Activated T-cell treated with anti-CD3 and anti-CD28 coated beads, Interleukin-2, amount 50 U/mL, for 24 hours (primary cell): ENCODE measurements at places on chromosomes 1 and 21.
A peak's percentile ranks its signal among the peaks of the same experiment; 100 is the strongest.

DNA sequence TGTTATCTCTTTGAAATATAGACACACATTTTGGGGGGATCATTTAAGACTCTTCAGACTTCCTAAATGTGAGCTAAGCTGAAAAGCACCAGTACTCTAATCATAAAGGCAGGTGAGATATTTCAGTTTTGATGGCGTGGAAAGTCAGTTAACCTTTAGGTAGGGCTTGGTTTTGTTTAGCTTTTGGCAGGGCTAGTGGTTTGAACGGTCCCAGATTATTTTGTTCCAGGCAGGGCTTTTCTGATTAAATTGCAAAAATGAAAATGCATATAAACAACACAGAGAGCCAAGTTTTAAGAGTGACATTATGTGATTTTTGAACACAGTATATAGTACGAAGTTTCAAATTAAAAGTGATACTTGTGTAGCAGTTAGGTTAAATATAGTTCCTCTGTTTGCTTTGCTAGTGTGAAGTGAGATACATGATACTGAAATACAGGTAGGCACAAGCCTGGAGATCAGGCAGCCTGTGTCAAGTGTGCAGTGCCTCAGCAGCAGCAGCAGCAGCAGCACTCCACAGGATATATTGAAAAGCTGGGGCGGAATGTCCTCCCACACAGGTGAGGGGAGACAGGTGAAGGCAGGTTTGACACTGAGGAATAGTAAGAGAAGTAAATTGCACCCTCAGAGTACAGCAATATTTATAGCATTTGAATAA lies 47.4 kb downstream of the CAMTA1 start:
- no peak overlapping the region for H3K4me3 ChIP-seq
- no peak overlapping the region for H3K27ac ChIP-seq
- no peaks in the 10 kb centered on the region for H3K27me3 ChIP-seq
- DNase-seq: no peak

- H3K27ac ChIP-seq: no peak overlapping the region
- H3K27me3 ChIP-seq: peaks cover 8% of the 10 kb centered on the region
- no peaks in the 10 kb centered on the region for H3K36me3 ChIP-seq
- peak; percentile 35 for DNase-seq
- H3K4me1 ChIP-seq: no peaks in the 10 kb centered on the region
Measured at GRCh38 chr1:175373786-175374623, 181.4 kb upstream of the KIAA0040 start.

DNA sequence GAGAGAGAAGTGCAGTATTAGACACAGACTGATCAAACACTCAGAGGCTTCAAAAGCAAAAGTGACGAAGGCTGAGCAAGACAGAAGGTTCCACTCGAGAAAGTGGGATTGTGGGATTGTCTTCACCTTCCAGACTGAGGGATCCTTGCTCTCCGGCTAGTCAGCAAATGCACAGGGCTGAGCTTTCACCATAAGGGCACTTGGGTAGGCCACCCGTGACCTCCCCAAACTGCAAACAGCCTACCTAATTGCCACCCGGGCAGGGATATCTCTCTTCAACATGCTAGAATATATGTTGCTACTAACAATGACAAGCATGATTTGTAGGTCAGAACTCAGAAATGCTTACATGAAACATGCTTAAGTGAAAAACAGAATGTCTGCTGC lies 35.3 kb upstream of the RIPK4 start:
- no peak for DNase-seq
- peaks cover 3% of the 10 kb centered on the region for H3K4me1 ChIP-seq
- no peaks in the 10 kb centered on the region for H3K27me3 ChIP-seq
- no peak overlapping the region for H3K27ac ChIP-seq
- H3K4me3 ChIP-seq: no peak overlapping the region

- peak overlapping the region; percentile 92 for H3K4me3 ChIP-seq
- peaks cover 71% of the 10 kb centered on the region for H3K36me3 ChIP-seq
- H3K27me3 ChIP-seq: no peaks in the 10 kb centered on the region
- DNase-seq: no peak
- no peak overlapping the region for H3K27ac ChIP-seq
- H3K4me1 ChIP-seq: peaks cover 59% of the 10 kb centered on the region
Measured at GRCh38 chr1:93082313-93082712, 3.2 kb downstream of the MTF2 start.

GRCh38 chr1:92872719-92873118 lies 40.9 kb downstream of the RPL5 start:
- peaks cover 30% of the 10 kb centered on the region for H3K36me3 ChIP-seq
- no peaks in the 10 kb centered on the region for H3K27me3 ChIP-seq
- no peak overlapping the region for H3K4me3 ChIP-seq
- peaks cover 17% of the 10 kb centered on the region for H3K4me1 ChIP-seq

GRCh38 chr1:97989094-97989680 lies 68.4 kb upstream of the DPYD start:
- H3K4me1 ChIP-seq: peaks cover 2% of the 10 kb centered on the region
- no peak overlapping the region for H3K4me3 ChIP-seq
- DNase-seq: no peak
- H3K36me3 ChIP-seq: no peaks in the 10 kb centered on the region
- H3K27me3 ChIP-seq: peaks cover 3% of the 10 kb centered on the region

GRCh38 chr1:31407029-31407626 lies 5.9 kb upstream of the SERINC2 start:
- H3K27me3 ChIP-seq: peaks cover 32% of the 10 kb centered on the region
- no peak overlapping the region for H3K4me3 ChIP-seq
- DNase-seq: no peak
- H3K4me1 ChIP-seq: no peaks in the 10 kb centered on the region
- no peak overlapping the region for H3K27ac ChIP-seq
- H3K36me3 ChIP-seq: no peaks in the 10 kb centered on the region

DNA sequence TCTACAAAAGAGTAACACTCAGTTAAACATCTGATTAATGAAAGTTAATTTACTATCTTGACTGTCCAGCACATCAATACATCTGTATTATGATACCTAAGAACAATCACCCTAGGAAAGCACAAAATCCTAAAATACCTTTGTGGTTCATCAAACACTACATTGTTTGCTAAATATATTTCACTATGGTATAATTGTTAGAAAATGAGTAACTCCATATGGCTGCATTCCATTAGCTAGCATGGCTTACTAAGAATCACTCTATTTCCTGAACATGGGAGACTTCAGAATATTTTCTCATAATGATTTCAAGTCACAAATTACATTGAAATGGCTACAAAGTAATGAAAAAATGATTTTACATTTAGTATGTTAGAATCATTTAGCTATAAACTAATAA lies 12.5 kb downstream of the TRMT1L start:
- H3K4me1 ChIP-seq: peaks cover 2% of the 10 kb centered on the region
- DNase-seq: no peak
- no peaks in the 10 kb centered on the region for H3K27me3 ChIP-seq
- peaks cover 74% of the 10 kb centered on the region for H3K36me3 ChIP-seq

DNA sequence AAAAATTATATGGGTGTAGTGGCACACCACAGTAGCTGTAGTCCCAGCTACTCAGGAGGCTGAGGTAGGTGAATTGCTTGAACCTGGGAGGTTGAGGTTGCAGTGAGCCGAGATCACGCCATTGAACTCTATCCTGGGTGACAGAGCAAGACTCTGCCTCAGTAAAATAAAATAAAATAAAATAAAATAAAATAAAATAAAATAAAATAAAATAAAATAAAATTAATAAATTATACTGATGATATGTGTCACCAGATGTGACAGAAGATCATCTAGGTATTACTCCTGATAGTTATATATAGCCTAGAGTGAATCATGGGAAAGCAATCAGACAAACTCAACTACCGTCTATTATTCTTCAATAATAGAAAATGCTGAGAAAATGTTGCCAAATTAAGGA lies 972.5 kb downstream of the MRPL39 start:
- no peaks in the 10 kb centered on the region for H3K36me3 ChIP-seq
- no peak overlapping the region for H3K27ac ChIP-seq
- DNase-seq: no peak
- no peaks in the 10 kb centered on the region for H3K4me1 ChIP-seq
- no peaks in the 10 kb centered on the region for H3K27me3 ChIP-seq
- H3K4me3 ChIP-seq: no peak overlapping the region

DNA sequence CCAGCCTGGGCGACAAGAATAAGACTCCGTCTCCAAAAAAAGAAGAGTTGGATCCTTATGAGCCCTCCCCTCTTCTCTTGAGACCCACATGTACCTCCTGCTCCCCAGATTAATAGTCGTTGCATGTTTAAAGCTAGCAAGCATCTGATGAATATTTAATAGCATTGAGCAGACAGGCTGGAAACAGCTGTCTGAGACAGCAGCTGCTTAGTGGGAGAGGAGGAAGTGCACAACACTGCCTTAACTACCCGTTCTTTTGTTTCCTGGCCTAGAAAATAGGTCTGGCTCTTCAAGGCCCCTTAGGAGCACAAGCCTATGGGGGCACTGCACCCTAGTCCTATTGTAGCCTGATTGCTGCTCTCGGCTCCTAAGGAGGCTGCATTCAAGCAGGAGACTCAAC lies 17.3 kb upstream of the TMEM39B start:
- H3K4me3 ChIP-seq: no peak overlapping the region
- no peaks in the 10 kb centered on the region for H3K27me3 ChIP-seq
- peaks cover 3% of the 10 kb centered on the region for H3K4me1 ChIP-seq
- H3K27ac ChIP-seq: peak overlapping the region; percentile 45
- DNase-seq: no peak
- peaks cover 90% of the 10 kb centered on the region for H3K36me3 ChIP-seq

DNA sequence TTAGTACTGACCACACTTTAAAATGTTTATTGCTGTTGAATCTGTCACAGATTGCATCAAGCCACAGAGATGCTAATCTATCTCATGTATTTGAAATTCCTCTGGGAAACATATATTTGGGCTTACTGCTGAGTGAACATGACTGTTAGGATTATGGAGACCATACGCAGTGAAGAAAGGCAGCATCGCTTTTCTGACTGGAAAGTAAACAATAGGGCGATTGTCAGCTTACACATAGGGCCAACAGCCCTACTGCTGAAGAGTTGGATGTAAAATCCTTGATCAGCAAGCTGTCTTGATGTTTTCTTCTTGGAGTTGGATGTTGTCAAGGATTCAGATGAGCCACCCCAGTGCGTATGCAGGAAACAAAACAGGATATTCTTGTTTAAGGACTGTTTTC lies 368.7 kb upstream of the ADGRL2 start:
- no peaks in the 10 kb centered on the region for H3K27me3 ChIP-seq
- no peaks in the 10 kb centered on the region for H3K36me3 ChIP-seq
- DNase-seq: no peak
- H3K4me1 ChIP-seq: no peaks in the 10 kb centered on the region

DNA sequence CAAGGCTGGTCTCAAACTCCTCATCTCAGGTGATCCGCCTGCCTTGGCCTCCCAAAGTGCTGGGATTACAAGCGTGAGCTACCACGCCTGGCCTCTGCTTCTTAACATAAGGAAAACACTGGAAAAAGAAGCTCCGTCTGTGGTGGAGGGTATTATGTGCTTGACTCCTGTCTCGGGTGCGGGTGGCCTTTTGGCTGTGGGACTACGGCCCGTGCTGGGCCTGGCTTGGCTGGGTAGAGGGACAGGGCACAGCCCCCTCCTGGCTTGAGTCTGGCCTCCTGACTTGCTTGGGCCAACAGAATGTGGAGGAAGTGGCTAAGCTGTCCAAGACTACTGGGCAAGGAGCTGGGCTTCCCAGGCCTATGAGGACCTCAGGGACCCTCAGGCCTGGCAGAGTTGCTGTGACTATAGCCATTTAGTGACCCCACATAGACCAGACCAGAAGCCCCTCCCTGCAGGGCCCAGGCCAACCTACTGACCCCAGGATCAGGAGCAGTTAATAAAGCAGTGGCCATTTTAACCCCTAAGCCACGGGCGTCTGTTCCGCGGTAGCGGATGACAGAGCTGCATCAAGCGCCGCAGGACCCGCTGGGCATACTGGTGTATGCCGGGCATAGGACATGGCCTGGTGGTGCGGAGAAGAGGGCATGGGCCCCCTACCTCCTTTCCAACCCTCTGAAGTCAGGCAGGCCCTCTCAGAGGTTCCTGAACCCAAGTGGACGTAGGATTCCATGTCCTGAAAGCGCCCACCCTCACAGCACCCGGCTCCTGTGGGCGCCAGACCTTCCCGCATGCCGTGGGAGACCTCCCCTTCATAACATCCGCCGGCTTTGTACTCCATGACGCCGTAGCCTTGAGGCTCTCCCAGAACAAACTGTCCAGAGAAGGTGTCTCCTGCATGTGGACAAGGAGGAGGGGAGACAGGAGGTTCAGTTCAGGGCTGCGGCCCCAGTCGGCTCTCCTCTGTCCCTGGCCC lies 4.4 kb downstream of the MORN1 start:
- H3K27me3 ChIP-seq: no peaks in the 10 kb centered on the region
- H3K4me1 ChIP-seq: peaks cover 10% of the 10 kb centered on the region
- DNase-seq: no peak
- H3K27ac ChIP-seq: no peak overlapping the region
- peaks cover 27% of the 10 kb centered on the region for H3K36me3 ChIP-seq

GRCh38 chr1:76949503-76949902 lies 82.2 kb downstream of the ST6GALNAC5 start:
- no peaks in the 10 kb centered on the region for H3K27me3 ChIP-seq
- H3K4me1 ChIP-seq: no peaks in the 10 kb centered on the region
- DNase-seq: no peak
- no peaks in the 10 kb centered on the region for H3K36me3 ChIP-seq
- no peak overlapping the region for H3K27ac ChIP-seq
- no peak overlapping the region for H3K4me3 ChIP-seq
